Stimulated activated effector memory CD8-positive, alpha-beta T cell treated with anti-CD3 and anti-CD28 coated beads, Interleukin-12 subunit alpha, Interleukin-12 subunit beta, amount 100 ng/mL, for 72 hours (primary cell): ENCODE measurements at places on chromosomes 5 and 9.

GRCh38 chr5:6747103-6747502, 33.9 kb downstream of the TENT4A start:
- DNase-seq, result no peak

GRCh38 chr5:145887976-145888574, 15.3 kb upstream of the GRXCR2 start:
- no peak for DNase-seq

DNA sequence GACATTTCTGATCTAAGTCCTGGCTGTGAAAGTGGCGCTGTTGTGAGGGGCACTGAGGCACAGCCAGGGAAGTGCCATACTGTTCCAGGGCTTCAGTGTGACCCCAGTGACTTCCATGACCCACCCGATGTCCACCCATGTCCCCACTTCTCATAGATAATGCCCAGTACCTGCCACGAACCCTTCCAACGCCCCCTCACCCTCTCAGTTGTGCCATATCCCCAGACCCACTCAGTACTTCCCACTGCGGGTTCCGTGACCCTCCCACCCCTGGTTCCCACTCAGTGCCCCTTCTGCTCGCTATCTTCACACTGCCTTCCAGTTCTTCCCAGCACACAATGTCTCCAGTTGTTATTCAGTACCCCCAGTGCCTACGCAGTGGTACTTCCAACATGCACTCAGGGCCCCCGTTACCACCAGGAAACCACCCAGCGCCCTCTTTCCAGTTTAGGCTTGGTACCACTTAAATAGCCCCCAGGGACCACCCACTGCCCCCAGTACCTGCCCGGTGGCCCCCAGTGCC, 30.7 kb upstream of the PSD2 start:
- DNase-seq, result no peak

- no peak for DNase-seq
These were observed 111.3 kb downstream of the LPAR1 start for GRCh38 chr9:110926828-110927487.

DNA sequence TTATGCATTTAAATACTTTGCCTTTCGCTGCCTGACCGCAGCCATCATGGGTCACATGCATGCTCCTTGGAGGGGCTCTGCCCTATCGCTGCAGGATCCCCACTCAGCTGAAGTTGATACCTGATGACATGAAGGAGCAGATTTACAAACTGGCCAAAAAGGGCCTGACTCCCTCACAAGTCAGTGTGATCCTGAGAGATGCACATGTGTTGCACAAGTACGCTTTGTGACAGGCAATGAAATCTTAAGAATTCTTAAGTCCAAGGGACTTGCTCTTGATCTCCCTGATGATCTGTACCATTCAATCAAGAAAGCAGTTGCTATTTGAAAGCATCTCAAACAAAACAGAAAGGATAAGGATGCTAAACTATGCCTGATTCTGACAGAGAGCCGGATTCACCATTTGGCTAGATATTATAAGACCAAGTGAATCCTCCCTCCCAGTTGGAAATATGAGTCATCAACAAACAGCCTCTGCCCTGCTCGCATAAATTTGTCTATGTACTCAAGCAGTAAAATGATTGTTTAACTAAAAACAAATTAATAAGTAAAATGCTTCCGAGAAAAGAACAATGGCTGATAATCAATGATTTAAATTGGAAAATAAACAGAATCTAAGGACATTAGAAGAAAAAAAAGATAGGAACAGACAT, 41.6 kb upstream of the PPP2CA start:
- no peak for DNase-seq

GRCh38 chr9:28212979-28213378, 639.7 kb upstream of the C9orf72 start:
- DNase-seq, result no peak

GRCh38 chr5:133892774-133893173, 75.7 kb downstream of the C5orf15 start:
- DNase-seq, result no peak

DNA sequence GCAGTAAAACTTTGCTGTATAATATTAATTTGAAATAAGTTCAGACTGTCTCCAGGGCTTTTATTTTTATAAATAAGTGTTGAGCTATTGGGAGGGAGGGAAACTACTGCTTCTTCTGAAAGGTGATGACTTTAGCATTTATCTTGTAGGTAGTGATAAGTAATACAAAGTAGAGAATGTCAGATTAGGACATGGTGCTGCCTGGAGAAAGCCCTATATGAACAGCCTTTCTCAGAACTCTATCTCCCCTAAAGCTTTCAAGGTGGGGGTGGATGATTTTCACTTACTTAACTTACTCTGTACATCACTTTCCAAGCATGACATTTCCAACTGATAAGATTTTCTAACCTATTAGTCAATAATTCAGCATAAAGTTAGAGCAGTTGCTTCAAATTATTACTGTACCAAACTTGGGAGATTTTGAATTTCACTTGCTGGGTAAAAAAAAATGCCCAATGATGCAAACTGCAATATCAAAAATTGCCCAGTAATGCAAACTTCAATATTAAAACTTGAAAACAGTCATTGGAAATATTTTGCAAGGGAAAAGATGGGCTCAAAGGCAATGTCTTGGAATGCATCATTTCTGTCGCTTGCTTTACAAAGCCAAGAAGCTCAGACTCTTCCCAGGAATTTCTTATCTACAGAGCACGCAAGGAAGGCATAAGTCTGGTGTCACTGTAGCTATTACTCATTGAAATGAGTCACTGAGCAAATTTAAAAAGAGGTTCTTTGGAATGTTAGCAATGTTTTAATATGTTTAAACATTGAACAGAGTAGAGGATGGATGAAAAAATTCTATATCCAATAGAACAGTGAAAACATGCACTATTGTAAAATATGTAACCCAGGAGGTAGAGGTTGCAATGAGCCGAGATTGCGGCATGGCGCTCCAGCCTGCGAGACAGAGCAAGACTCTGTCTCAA, 569.5 kb downstream of the PSAT1 start:
- no peak for DNase-seq

DNA sequence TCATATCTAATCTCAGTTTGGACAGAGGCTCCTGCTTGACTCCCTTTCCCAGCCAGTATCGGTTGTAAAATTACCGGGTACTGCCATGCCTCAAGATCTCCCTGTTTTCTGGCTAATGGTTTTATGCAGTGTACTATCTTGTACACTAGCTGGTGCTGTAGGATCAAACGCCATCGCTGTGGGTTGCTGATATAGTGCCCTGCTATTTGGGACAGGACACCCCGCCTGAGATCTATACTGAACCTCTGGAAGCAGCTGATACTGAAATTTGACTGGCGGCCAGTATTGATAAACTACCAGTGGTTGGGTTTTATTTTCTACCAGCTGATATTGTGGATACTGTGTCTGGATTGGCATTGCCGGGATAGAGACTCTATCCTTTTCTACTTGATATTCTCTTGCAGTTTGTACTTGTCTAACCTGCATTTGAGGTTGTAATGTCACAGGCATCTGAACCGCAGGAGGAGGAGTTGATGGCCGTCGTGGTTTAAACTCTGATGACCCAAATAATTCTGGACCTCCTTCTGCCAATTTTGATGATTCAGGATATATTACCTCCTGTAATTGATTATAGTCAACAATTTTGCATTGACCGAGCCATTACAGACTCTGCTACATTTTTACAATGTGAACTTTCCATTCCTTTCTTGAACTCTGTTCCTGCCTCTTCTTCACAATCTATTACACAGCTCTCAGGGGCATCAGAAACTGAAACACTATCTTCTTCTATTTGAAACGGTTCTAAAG, 112.5 kb upstream of the LARP1 start:
- no peak for DNase-seq
